Suprapubic skin (tissue), 4 donors: ENCODE measurements at places on chromosomes 1 and 21.
A peak's percentile ranks its signal among the peaks of the same experiment; 100 is the strongest.

DNA sequence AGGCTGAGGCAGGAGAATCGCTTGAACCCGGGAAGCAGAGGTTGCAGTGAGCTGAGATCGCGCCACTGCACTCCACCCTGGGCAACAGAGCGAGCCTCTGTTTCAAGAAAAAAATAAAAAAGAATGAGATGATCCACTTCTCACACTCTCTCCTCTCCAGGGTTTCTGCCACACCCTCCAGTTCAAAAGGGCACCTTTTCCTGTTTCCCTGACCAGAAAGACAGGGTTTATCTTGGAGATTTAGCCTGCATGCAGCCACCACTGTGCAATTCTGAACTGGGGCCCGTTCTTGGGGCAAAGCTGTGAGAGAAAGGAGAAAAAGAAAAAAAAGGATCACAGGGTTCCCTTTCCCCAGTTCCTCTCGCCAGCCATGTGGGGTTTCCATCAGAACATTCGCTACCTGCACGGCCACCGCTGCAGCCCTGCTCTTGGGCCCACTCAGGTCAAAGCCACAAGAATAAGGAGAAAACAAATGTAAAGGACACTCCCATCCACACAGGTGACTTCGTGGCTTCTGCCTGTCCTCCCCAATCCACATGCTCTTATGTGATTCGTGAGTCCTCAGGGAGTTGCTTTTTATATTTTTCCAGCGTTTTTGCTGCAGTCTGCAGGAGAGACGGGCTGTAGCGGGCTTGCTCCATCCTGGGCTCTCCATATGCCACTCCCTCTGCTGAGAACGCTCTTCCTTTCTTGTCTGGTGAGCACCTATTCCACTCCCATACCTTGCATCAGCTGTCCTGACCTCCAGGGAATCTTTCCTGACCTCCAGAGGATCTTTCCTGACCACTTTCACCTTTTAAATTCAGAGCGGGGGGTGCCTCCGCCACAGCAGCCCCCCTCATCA, 26.4 kb downstream of the GNG4 start:
- no peak for DNase-seq
- no peak overlapping the region for H3K4me3 ChIP-seq
- H3K27ac ChIP-seq: no peak overlapping the region
- no peaks in the 10 kb centered on the region for H3K4me1 ChIP-seq
- H3K27me3 ChIP-seq: peaks cover 10% of the 10 kb centered on the region

GRCh38 chr21:17045214-17045853, 467.5 kb upstream of the CXADR start:
- no peaks in the 10 kb centered on the region for H3K36me3 ChIP-seq
- H3K4me3 ChIP-seq: no peak overlapping the region
- no peak overlapping the region for H3K27ac ChIP-seq
- H3K4me1 ChIP-seq: peaks cover 2% of the 10 kb centered on the region

DNA sequence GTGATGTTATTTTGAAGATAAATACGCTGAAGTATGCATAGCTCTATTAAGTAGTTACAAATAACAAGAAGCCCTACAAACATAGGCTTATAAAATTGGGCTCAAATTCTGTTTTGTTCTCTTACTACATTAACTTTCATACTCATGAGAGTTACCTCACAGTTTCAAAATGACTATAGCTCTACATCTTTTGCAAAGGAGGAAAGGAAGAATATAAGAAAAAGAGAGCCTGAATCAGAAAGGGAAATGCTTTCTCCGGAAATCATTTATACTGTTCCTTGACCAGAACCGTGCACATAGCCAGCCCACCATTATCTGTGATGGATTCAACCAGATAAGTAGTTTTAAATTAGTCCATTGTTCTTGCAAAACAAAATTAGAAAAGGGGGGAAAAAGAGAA, 1252.1 kb downstream of the NCAM2 start:
- H3K27ac ChIP-seq: no peak overlapping the region
- no peak for DNase-seq

GRCh38 chr1:184299406-184299790, 87.4 kb upstream of the C1orf21 start:
- DNase-seq: no peak
- H3K4me1 ChIP-seq: peaks cover 18% of the 10 kb centered on the region
- H3K36me3 ChIP-seq: no peaks in the 10 kb centered on the region
- H3K4me3 ChIP-seq: no peak overlapping the region

DNA sequence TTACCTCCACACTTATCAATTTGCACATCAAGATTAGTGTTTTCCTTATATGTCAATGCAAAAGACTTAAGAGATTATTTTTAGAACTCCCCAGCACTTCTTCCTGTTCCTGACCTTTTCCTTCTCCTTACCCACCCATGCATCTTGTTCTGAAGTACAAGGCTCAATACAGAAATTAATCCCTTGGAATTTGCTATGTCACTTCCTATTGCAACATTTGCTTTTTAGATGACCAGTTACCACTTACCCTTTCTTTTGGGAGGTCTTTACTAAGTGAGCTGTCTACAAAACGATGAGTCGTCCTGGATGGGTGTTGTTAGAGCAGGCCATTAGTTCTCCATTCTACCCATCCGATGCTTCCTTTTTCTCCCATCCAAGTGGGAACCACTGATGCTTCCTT, 221.2 kb downstream of the FMN2 start:
- DNase-seq: no peak
- H3K4me3 ChIP-seq: no peak overlapping the region
- H3K27me3 ChIP-seq: no peaks in the 10 kb centered on the region
- no peaks in the 10 kb centered on the region for H3K4me1 ChIP-seq
- H3K27ac ChIP-seq: no peak overlapping the region

DNA sequence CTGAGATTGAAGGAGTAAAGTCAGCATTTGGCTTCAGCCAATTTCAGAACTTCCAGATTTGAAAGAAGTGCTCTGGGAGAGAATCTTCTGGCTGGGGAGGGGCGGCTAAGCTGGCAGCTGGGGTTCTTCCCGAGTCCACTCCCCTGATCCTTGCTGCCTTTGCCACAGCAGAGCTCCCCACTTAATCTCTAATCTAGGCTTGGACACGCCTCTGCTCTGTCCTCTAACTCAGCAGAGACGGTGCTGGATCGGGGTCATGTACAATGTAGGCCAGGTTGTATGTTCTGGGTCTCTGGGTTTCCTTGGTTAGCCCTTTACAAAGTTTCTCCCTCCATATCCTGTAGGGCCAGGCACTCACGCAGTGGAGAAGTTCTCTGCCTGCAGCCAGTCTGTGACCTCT, 10.1 kb upstream of the GSTM3 start:
- DNase-seq: peak; percentile 47
- H3K4me3 ChIP-seq: no peak overlapping the region
- no peaks in the 10 kb centered on the region for H3K27me3 ChIP-seq
- no peaks in the 10 kb centered on the region for H3K36me3 ChIP-seq

DNA sequence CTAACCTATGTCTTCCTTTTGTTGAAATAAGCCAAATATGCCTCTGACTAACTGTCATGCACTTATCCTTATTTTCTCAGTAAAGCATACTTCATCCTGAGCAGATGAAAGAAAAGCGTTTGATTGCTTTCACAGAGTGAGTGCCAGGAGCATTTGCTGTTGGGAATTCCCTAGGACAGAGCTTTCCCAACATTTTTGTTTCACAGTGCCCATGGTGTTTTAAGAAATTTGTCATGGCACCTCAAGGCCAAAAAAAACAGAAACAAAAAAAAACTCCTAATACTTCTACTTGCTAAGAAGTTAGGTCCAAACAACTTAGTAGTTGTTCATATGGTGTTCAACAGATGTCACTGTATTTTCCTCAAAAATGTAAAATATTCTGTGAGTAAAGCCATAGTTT, 120.8 kb upstream of the BMP8A start:
- H3K27ac ChIP-seq: no peak overlapping the region
- no peak overlapping the region for H3K4me3 ChIP-seq
- no peaks in the 10 kb centered on the region for H3K4me1 ChIP-seq
- no peak for DNase-seq
- peaks cover 84% of the 10 kb centered on the region for H3K36me3 ChIP-seq
- no peaks in the 10 kb centered on the region for H3K27me3 ChIP-seq

DNA sequence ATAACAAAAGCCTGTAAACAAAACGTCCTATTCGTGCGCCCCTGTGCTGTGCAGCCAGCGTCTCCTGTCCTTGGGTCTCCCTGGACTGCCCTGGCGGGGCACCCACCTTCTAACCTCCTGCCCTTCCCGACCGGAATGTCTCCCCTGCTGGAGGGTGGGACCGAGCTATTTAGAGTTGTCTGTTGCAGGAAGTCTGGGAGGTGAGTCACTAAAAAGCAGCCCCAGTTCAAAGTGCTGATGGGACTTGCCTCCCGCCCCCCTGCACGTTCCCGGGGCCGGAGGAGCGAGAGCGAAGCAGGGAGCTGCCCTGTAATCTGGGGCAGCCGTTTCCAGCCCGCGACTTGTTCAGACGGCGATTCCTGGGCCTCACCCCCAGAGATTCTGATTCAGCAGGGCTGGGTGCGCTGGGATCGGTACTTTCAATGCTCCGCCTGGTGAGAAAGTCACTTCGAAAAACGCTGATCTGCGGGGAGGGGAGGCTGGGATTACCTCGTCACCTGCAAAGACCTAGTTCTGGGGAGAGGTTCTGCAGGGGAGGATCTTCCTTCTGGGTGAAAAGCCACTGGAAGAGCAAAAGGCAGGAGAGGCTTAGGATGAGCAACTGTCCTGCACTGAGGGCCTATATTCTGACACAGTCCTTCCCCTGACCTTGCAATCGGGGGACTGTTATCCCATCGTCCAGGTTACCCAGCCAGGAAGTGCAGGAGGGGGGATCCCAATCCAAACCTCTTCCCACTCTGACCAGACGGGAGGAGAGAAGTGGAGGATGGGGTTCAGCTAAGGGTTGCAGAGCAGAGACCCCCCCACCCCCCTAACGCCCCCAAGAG, 1.2 kb upstream of the DHRS3 start:
- H3K27ac ChIP-seq: peak overlapping the region; percentile 94
- peak; percentile 84 for DNase-seq
- peaks cover 69% of the 10 kb centered on the region for H3K4me1 ChIP-seq

DNA sequence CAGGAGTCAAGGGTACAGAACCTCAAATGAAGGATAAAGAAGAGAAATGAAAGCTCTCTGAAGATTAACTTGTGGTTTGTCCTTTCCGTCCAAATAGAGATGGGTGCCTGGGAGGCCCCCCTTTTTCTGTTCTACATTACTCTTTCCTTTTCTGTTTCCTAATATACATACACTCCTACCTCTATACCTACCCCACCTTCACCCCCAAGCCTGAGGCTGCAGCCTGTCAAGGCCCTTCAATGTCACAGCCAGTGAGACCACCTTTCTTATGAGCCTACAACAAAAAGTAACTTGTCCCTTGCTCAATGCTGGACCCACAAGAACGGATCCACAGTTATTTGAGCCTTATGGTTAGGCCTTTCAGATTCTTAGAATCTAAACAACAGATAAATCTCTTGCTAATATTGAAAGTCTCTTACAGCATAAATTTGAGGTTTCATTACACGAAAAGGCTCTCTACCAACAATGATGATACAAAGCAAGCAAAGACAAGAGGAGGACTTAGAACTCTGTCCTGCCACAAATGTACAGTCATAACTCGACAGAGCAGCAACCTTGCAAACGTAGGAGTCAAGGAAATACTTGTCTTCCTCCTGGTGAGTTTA, 4.1 kb upstream of the TRAF3IP3 start:
- no peaks in the 10 kb centered on the region for H3K36me3 ChIP-seq
- peaks cover 12% of the 10 kb centered on the region for H3K4me1 ChIP-seq
- H3K27ac ChIP-seq: no peak overlapping the region
- no peak overlapping the region for H3K4me3 ChIP-seq

DNA sequence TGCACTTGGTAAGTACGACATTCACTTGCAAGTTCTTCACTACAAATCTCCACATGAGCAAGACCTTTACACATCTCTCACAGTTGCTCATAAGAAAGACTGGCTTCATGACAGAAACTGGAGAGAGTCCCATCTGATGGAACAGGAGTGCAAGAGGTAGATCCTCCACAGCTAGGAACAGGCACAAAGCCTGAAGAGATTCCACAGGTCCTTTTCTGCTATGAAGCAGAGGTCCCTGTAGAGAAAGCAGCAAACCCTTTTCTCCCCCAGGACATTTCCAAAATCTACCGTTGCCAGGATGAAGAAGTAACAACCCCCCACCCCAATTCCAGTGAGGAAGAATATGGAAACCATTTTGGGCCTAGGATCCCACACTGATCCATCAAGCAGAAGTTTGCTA, 47.3 kb downstream of the EIF4G3 start:
- H3K36me3 ChIP-seq: no peaks in the 10 kb centered on the region
- H3K4me1 ChIP-seq: no peaks in the 10 kb centered on the region
- H3K27ac ChIP-seq: no peak overlapping the region

GRCh38 chr1:24966724-24967346, 36.8 kb upstream of the RUNX3 start:
- H3K4me1 ChIP-seq: peaks cover 6% of the 10 kb centered on the region
- no peak for DNase-seq
- no peak overlapping the region for H3K4me3 ChIP-seq
- H3K27ac ChIP-seq: no peak overlapping the region
- H3K27me3 ChIP-seq: peaks cover 37% of the 10 kb centered on the region

DNA sequence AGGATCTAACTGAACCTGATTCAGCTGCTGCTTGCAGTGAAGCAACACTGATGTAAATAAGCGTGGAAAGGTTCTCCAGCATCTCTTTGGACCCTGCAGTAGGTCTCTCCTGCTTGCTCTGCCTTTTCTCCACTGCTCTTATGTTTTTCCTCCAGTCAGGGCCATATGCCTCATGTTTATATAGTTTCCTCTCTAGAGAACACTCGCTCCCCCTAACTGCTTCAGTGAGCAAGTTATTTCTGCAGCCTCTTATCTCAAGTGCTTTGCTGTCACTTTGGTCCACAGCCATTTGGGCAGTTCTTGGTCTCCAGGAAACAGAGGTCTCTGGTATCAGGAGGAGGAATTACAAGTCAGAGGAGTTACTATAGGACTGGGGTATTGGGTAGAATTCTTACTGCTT, 5.3 kb downstream of the PRUNE1 start:
- peaks cover 12% of the 10 kb centered on the region for H3K4me1 ChIP-seq
- H3K4me3 ChIP-seq: no peak overlapping the region
- H3K36me3 ChIP-seq: peaks cover 9% of the 10 kb centered on the region
- no peak for DNase-seq

GRCh38 chr1:39609618-39610331, 29.7 kb downstream of the HEYL start:
- H3K4me1 ChIP-seq: peaks cover 14% of the 10 kb centered on the region
- H3K27me3 ChIP-seq: peaks cover 4% of the 10 kb centered on the region
- H3K36me3 ChIP-seq: no peaks in the 10 kb centered on the region
- peak overlapping the region; percentile 21 for H3K4me3 ChIP-seq

GRCh38 chr1:116503546-116504307, 67.1 kb downstream of the CD58 start:
- peaks cover 33% of the 10 kb centered on the region for H3K4me1 ChIP-seq
- H3K27ac ChIP-seq: peak overlapping the region; percentile 44
- no peak overlapping the region for H3K4me3 ChIP-seq
- DNase-seq: no peak
- no peaks in the 10 kb centered on the region for H3K27me3 ChIP-seq
- H3K36me3 ChIP-seq: no peaks in the 10 kb centered on the region
